ENCODE measurements at places on chromosomes 7 and 10. TPM values are rescaled to one million over a fixed set of nuclear protein-coding genes. Genes with fewer than 3 reads are reported as not detected.

GRCh38 chr10:123496996-123497660 is 169.0 kb upstream of the GPR26 start:
- no peak for DNase-seq

DNA sequence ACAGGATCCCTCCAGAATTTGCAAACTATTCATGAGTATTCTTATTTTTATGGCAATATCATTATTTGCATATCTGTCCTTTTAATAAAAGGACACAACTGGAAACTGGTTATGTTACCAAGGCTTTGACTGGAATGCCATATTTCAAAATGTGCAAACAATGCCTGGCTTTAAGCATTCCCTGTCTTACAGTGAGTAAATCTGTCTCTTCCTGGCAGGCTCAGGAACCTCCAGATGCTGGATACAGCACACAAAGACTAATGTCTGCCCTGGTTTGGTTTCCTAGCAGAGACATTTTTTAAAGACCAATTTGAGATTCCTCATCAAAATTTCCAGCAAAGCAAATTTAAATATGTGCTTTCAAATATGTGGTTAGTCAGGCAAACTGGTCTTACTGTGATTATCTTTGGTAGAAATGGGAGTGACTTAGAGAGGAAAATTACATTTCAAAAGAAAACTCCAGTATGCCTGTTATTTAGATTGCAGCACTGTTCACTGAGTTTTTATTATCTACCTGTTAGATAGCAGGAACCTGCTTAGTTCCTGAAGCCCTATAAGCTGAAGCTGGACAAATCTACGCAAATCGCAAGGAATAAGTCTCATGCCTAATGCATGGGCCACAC is 31.3 kb downstream of the RNF216 start:
- DNase-seq = no peak

DNA sequence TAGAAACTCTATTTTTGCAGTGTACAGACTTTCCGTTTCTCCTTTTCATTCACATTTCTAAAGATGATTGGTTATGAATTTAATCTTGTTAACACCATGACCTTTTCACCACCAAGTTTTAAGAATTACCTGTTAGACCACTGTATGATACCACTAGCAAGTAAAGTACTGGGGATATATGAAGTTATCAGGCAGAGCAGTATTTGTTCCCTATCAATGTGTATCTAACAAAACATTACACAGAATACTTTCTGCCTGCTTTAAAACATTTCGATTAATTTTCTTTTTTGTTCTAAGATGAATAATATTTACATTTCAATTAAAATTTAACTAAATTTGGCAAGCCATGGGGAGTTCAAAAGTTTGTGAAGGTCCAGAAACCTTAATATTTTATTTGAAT is 49.9 kb upstream of the AHR start:
- no peak for DNase-seq

DNA sequence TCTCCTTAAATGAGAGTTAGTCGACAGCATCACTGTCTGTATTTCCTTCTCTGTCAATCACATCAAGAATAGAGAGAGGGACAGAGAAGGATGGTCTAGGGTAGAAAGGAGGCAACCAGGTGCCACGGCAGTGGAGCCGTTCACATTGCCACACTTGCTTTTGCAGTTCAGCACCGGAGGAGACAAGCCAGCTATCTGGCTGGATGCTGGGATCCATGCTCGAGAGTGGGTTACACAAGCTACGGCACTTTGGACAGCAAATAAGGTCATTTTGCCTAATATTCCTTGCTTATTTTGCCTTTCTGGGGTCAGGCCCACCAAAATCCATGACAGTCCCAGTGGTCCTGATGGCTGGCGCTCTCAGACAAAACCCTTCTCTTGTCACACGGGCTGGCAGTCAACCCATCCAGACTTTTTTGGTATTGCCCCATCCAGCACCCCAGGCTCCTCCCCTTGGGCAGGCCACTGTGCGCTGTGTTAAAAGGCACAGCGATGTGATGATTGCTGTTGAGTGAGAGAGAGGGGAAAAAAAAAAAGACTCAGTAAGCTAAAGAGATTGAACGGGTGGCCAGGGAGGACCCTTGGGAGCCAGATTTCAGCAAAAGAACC is 8.4 kb downstream of the CPA2 start:
- DNase-seq = no peak

DNA sequence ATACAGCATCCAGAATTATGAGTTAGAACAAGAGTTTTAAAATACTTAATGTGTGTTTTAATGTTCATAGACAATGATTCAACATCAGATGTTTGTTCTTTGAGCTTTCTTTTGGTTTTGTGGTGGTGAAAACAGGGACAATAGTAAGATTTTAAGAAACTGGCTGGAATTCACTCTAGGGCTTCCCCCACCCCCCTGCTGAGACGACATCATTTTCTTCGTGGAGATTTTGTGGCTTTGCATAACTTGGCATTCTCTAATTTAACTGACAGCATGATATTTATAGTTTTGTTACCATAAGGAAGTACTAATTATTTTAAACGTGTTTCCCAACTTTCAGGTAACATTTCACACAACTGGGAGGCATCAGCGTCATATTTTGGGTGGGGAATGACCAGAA is 184.1 kb downstream of the BICC1 start:
- no peak for DNase-seq

DNA sequence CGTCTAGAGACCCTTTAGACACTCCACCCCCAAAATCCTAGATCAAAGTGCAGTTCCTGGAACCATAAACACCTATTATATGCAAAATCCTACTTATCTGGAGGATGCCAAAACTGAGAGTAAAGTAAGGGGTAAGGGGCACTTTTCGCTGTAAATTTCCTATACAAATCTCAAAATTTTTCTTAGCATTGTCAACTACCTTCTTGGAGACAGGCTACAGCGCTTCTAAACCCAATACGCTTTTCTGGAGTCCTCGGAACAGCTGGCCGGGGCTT is 10.4 kb downstream of the TWIST1 start:
- DNase-seq = no peak

DNA sequence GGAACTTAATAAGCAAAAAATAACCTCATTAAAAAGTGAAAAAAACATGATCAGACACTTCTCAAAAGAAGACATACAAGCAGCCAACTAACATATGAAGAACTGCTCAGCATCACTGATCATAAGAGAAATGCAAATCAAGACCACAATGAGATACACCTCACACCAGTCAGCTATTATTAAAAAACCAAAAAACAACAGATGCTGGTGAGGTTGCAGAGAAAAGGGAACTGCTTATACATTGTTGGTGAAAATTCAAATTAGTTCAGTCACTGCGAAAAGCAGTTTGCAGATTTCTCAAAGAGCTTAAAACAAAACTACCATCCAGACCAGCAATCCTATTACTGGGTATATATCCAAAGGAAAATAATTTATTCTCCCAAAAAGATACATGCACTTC is 513.3 kb downstream of the MDFIC start:
- DNase-seq = no peak

DNA sequence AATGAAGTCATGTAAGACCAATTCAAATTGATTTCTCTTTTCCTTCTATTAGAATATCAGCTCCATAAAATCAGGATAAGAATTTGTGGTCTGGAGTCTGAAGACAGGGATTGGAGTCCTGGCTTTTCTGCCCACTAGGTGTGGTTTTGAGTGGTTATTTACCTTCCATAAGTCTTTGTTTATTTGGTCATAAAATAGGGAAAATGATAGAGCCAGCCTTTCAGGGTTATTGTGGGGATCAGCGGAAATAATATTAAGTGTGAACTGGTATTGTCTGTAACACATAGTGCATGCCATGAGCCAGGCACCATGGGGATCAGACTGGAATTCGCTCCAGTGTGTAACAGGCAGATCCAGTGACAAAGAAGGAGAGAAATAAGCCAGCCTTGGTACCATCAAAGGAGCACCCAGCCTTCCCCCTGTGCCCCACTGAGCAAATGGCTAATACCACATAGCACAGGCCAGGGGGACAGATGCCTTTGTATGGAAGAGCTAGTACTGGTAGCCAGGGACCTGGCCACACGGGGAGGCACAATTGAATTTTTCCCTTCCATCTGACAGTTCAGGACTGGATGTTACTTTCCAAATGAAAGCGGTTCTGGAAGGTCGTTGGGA is 509.7 kb upstream of the PODXL start:
- no peak for DNase-seq

GRCh38 chr10:106793617-106794016 is 370.9 kb downstream of the SORCS1 start:
- DNase-seq = no peak

DNA sequence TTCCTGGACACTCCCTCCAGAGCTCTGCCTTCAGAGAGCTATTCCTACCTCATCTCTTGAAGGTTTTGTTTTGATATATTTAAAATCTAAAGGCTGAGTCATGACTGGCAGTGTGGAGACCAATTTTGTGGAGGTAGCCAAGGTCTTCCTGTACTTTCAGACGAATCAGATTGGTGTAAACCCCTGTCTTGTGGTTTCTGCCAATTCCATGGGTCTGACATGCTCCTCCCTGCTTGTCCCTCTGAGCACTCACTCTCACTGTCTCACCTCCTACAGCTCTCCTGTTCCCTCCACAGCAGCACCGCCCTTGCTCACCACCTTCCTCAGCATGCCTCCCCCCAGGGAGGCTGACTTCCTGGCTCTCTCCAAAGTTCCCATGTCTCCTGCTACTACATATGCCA is 179.8 kb downstream of the NPSR1 start:
- DNase-seq = no peak

DNA sequence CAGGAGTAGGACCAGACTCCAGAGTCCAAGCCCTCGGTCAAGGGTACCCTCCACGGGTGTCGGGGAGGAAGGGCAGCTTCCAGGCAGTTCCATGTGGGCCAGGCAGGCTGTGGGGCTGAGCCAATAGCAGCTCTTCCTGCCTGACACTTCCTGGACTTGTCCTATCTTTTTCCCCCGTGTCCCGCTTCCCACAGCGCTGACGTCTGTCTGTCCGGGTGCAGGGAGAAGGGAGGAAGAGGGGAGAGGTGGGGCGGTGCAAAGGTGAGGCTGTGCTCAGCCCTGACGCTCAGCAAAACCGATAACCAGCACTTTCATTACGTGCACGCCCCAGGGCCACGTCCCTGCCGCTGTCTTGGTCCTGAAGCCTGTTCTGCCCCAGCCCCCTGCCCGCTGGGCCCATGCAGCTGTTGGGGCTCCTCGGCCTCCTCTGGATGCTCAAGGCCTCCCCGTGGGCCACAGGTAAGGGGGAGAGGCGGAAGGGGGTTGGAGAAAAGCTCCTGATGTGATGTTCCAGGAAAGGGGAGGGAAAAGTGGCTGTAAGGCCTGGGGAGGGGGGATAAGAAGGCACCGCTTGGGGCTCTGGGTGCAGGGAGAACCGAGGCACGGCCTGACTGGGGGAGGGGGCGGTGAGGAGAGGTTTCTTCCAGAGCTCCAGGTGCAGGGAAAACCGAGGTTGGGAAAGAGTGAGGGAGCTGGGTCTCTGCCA is at the start of gene MUC3A:
Gene MUC3A, plus strand, starts transcription at position 308 of the 706 bp plus-strand sequence. Its CDS starts 91 bp downstream, at position 399.
- DNase-seq = peak; percentile 68

- no peak for DNase-seq
Measured at GRCh38 chr7:46072722-46073121, 151.7 kb upstream of the IGFBP3 start.

- DNase-seq = no peak
Measured at GRCh38 chr7:69218576-69218975, 379.7 kb upstream of the AUTS2 start.

GRCh38 chr7:116598278-116598677 is 73.4 kb downstream of the CAV1 start:
- no peak for DNase-seq

- no peak for DNase-seq
Measured at GRCh38 chr7:29798422-29798821, 7.9 kb upstream of the WIPF3 start.

Gene CTBP2
- total RNA-seq = 61.5 TPM

Gene SLC26A5
- total RNA-seq = 0.08 TPM

Gene OPN1SW
- total RNA-seq = not detected

Gene VAX1
- not detected for total RNA-seq

Gene CPN1
- 2.8 TPM for total RNA-seq

All from hepatocyte (in vitro differentiated cells).